ENCODE measurements at places on chromosomes 7 and 10. TPM values are rescaled to one million over a fixed set of nuclear protein-coding genes. Genes with fewer than 3 reads are reported as not detected.

DNA sequence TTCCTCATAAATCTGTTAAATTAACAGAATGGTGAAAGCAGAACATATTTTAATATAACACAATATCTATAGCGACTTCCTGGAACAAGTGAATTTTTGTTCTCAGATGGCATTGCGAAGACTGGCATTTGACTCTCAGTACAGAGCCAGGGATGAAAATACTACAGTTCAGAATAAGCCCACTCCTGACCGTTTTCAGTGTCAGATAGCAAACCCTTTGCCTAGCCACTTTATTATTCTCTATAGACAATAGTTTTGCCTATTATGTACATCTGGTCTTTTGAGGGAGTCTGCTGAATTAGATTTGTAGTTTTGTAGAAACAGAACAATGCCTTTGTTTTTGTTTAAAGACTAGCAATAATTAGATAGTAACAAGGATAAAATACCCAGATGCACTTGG, 2.3 kb downstream of the MINPP1 start:
- no peak for DNase-seq

GRCh38 chr7:112452102-112452888, 2.0 kb downstream of the IFRD1 start:
- DNase-seq, result no peak

- DNase-seq, result no peak
Observed at GRCh38 chr7:37061849-37062559, 337.7 kb upstream of the AOAH start.

- no peak for DNase-seq
Observed at GRCh38 chr10:126015413-126015812, 119.0 kb downstream of the FANK1 start.

DNA sequence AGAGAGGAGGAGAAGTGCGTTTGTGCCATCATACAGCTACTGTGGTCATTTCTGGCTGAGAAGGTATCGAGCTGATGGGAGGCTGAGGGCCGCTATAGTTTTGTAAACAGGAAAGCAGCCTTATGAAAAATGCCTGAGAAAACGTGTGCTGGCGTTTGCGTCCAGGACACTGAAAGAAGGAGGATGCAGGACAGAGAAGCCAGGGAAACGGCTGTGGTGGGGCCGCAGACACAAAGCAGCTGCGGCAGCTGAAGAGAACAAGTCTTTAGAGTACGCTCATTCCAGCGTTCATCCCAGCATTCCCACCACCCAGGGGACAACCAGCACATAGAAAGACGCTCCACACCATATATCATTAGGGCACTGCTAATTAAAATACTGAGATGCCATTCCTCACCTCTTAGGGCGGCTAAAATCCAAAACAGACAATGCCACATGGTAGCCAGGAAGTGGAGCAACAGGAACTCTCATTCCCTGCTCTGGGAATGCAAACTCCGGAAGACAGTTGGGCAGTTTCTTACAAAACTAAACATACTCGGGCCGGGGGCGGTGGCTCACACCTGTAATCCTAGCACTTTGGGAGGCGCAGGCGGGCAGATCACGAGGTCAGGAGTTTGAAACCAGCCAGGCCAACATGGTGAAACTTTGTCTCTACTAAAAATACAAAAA, 18.4 kb downstream of the GNA12 start:
- DNase-seq, result no peak

GRCh38 chr7:134632937-134633540, 13.6 kb upstream of the BPGM start:
- no peak for DNase-seq

The MACROH2A2 gene
- total RNA-seq, result 4.1 TPM
